ENCODE measurements at places on chromosomes 1 and 21.
A peak's percentile ranks its signal among the peaks of the same experiment; 100 is the strongest.

- no peak for DNase-seq
These were observed 37.5 kb upstream of the HHAT start for GRCh38 chr1:210291081-210291764.

DNA sequence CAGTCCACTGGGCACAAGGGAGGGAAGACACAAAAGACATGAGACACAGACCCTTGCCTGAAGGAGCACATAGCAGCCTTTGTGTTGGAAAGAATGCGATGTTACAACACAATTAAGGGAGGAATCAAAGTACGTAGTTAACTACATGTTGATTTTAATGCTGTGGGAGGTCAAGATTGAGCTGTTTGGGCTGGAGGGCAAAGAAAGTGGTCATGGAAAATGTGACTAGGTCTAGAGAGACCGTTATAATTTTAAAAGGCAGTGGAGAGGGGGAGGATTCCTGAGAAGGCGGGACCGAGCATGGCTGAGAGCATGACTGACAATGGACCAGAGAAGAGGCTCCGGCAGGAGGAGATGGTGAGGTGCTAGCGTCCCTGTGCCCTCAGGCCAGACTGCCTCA lies 111.8 kb upstream of the ATP1A1 start:
- DNase-seq = no peak

- DNase-seq = no peak
These were observed 31.0 kb downstream of the TNNT2 start for GRCh38 chr1:201346337-201346939.

DNA sequence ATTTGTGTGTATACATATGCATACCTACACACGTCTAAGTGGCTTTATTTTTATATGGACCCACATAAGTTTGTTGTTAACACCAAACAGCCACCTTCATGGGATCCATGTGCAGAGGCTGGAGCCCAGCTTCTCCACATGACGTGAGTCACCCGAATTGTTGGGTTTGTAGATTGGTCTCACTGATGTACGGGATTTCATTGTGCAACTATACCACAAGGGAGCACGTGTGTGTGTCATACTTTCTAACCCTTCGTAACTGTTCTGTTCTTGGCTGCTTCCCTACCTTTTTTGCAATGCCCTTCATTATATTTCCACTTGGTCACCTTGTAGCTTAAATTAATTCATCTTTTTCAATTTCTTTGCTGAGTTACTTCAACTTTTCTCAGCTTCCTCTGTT lies 21.0 kb downstream of the SPRTN start:
- DNase-seq = no peak

DNA sequence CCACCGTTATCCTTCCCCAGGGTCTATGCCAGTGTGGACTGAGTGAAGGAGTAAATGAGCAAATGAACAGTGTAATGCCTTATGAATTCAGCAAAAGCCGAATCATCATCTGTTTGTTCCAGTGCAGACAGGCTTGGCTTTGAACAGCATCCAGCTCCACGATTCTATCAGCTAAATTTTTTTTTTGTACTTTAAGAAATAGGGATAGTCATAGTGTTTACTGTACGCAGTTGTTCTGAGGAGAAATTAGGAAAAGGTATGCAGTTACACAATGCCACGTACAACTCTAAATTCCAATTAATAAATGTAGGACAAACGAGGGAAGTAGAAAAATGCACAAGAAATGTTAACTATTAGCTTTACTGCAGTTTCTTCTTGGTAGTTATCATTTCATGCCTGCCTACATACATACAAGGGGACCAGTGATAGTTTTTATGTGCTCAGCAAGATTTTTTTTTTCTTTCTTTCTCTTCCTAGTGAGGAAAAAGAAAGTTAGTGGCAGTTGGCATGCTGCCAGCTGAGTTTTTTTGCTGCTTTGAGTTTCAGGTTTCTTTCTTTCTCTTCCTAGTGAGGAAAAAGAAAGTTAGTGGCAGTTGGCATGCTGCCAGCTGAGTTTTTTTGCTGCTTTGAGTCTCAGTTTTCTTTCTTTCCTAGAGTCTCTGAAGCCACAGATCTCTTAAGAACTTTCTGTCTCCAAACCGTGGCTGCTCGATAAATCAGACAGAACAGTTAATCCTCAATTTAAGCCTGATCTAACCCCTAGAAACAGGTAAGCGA lies at the start of gene IFI44L:
TSS of gene IFI44L (plus strand) at position 646 of the 777 bp plus-strand sequence. CDS start 7,468 bp downstream, outside the sequence.
- peak; percentile 54 for DNase-seq

GRCh38 chr1:115462566-115463076 lies 124.6 kb upstream of the NGF start:
- DNase-seq = no peak

GRCh38 chr1:234619071-234619480 lies 9.1 kb upstream of the IRF2BP2 start:
- DNase-seq = no peak

GRCh38 chr1:226814751-226815537 lies 55.5 kb upstream of the PSEN2 start:
- DNase-seq = no peak

DNA sequence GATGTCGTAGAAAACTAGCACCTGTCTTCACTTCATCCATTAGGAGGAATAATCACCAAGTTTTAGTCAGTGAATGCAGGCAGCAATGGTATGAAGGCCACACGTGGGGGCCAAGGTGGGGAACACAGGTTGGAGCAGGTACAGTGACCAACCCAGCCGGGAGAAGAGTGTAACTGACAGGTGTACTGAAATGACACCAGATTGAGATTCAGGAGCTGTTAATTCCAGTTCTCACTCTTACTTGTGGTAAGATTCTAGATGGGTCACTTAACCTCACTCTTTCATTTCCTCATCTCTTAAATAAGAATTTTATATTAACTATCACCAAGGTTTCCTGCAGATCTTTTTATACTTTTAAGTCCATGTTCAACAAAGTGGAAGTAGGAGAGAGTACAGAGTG lies 206.2 kb upstream of the PTBP2 start:
- no peak for DNase-seq

DNA sequence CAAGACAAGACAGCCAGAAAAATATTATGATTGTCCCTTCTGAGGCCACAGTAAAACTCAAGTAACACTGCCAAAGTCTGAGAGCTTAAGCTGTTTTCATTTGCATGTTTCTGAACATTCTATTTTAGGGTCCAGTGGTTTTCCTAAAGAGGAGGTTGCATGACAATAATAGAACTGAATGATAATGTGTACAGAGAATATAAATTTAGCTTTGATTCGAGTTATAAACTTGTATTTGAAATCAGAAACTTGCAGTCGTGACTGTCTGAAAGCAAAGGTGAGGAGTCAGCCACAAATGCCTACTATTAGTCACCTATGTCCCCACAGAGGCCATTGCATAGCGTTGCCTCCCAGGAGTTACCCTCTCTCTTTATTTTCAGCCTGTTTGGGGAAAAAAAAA lies 363.1 kb upstream of the ADGRL2 start:
- DNase-seq = no peak
